ENCODE measurements at places on chromosomes 6 and 20.

- no peak for DNase-seq
Observed at GRCh38 chr6:31614075-31614619, 887 bp upstream of the AIF1 start.

DNA sequence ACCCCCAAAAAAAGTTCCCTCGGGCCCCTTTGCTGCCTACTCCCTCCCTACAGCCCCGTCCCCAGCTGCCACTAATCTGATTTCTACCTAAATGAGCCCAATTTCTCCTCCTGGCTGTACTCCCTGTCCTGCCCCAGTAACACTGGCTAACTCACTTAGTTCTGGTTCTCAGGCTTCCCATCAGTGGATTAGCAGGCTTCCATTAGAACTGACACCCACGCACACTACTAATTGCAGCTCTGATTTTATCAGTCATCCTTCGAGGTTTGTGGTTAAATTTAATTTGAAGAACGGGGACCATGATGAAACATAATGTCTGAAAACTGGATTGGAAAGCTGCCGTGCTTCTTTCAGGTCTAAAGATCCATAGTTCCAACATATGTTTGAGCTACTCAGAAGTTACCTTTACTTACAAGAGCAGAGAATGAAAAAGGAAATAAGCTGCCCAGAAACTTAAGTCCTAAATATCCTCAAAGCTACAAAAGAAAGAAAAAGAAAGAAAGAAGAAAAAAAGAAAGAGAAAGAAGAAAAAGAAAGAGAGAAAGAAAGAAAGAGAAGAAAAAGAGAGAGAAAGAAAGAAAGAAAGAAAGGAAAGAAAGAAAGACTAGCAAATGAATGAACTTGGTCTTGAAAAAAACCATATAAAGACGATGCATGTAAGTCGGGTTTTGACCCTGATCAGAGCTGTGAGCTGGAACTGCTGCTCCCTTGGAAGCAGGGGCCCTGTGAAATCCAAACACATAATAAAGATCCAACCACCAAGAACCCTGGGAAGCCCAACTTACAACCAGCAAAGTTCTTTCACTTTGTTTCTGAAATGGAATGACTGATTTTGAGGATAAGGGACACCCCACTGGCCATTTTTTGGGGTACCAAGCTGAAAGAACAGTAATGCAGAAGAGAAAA, 51.7 kb downstream of the CNKSR3 start:
- DNase-seq: no peak

DNA sequence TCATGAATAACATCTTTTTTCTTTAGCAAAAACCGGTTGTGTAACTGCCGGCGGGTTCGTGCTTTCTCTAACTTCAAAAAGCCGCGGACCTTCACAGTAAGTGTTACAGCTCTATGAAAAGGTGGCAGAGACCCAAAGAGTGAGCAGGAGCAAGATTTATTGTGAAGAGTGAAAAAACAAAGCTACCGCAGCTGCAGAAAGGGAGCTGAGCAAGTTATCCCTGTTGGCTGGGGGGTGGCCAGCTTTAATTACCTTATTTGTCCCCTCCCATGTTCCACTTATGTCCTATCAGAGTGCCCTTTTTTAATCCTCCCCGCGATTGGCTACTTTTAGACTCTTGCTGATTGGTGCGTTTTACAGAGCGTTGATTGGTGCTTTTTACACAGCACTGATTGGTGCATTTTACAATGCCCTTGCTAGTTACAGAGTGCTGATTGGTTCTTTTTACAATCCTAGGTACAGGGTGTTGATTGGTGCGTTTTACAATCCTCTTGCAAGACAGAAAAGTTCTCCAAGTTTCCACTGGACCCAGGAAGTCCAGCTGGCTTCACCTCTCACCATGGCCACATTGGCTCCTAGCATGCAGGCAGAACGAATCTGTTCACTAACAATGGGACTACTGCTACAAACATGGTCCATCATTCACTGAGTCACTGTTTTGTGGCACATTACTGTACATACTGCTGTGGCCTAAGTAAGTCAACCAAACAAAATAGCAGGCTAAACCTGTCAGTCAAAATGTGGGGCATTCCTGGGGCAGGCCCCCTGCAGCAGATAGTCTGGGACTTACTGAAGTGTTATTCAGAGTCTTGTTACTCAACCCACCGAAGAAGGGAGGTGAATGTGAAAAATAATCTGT, 52.8 kb downstream of the MYLIP start:
- DNase-seq: no peak

DNA sequence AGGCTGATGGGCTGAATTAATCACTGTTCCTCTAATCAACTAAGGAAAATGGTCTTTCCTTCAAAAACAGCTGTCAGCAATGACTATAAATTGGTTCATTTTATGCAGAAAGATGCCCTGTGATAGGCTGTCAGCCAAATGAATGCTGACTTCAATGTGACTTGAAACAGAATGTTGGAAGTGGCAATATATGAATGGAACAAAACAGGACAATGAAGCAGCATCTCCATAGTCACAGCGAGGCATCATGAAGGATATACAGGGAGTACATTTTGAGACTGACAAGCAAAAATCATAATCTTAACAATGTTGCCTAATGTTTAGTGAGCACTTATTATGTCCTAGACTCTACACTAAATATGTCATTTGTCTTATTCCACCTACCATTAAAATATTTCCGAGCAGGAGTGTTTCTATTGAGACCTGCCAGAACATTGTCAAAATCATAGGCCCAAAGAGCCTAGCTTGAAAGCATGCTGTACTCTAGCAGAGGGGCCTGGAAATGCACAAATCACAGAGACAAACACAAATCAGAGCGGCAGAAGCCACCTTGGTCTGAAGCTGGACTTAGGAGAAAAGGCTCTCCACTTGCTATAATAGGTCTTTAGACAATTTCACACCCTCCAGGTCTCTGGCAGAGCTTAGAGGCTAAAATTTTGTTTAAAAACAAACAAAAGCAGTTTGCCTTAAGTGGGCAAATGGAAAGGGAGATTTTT, 63.3 kb downstream of the FAM50B start:
- no peak for DNase-seq

GRCh38 chr20:64065974-64066343, 3.0 kb downstream of the TCEA2 start:
- peak; percentile 16 for DNase-seq

- no peak for DNase-seq
Observed at GRCh38 chr6:142886431-142887170, 58.4 kb downstream of the HIVEP2 start.

DNA sequence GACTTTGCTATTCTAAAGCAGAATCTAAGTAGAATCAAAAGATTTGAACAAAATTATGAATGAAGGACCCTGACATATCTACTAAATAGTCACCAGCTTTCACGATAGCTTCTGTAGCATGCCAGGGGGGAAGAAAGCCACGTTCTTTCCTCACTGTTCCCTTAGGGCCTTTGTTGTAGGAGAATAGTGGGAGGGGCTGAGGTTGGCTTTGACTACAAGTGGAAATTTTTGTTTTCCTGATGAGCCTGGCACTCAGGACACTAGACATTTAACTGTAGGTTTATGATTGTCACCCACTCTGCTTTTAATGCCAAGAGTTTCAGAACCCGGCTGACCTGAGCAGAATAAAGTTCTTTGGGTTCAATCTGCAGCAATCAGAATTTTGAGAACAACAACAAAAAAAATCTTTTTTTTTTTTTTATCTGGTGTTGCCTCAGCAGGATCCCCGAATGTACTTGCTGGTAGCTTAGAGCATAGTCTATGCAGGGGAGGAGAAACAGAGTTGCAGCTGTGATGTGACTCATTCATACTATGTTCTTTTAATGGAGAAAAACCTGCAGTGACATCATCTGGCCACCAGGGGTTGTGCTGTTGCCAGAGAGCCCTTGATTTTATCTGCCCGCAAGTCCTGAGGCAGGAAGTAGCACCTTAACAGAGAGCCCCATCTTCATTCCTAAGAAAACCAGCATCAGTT, 38.5 kb downstream of the TPD52L1 start:
- DNase-seq: no peak

DNA sequence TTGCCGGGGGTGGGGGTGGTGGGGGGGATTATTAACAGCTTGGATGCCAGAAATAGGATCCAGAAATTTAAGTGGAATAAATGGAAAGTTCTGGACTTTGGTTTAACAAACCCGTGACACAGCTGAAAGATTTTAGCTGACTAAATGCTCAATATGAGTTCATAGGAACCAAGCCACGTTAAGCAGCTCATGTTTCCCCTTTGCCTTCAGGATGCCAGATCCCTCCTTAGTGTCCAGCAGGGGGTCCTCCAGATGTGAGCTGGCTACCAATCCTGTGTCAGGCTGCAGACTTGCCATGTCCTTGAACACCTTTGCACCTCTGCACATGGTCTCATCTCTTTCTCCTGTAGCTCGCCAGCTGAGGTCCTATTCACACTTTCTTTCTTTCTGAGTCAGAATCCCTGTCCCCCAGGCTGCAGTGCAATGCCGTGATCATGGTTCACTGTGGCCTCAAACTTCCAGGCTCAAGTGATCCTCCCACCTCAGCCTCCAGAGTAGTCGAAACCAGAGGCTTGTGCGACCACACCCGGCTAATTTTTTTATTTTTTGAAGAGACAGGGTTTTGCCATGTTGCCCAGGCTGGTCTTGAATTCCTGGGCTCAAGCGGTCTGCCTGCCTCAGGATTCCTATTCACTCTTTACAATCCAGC, 133.3 kb upstream of the ARMC2 start:
- DNase-seq: no peak

DNA sequence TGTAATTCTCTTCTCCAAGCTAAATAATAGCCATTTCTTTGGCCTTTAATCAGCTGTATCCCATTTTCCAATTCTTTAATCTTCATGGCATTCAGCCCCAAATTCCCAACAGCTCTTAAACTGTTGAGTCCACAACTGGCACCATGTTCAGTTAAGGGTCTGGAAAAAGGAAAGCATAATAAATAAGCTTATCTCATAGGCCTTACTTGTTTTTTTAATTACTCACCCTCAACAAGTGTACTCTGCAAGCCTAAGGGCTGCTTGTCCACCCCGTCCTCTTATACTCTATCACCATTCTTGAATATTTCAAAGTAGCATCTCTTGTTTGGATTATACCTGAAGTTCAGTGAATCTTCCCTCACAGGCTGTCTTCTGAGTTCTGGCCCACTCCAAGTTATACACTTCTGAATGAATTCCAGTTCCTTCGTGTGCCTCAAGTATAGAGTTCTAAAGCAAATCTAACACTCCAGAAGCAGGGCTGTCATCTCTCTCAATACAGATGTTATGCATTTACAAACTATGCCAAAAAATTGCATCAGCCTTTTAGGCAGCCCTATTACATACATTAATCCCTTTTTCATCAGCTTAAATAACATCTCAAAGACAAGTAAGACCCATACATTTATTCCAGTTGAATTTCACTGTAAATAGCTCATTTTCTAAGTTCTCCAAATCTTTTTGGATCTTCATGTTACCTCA, 98.7 kb downstream of the COL21A1 start:
- DNase-seq: no peak

DNA sequence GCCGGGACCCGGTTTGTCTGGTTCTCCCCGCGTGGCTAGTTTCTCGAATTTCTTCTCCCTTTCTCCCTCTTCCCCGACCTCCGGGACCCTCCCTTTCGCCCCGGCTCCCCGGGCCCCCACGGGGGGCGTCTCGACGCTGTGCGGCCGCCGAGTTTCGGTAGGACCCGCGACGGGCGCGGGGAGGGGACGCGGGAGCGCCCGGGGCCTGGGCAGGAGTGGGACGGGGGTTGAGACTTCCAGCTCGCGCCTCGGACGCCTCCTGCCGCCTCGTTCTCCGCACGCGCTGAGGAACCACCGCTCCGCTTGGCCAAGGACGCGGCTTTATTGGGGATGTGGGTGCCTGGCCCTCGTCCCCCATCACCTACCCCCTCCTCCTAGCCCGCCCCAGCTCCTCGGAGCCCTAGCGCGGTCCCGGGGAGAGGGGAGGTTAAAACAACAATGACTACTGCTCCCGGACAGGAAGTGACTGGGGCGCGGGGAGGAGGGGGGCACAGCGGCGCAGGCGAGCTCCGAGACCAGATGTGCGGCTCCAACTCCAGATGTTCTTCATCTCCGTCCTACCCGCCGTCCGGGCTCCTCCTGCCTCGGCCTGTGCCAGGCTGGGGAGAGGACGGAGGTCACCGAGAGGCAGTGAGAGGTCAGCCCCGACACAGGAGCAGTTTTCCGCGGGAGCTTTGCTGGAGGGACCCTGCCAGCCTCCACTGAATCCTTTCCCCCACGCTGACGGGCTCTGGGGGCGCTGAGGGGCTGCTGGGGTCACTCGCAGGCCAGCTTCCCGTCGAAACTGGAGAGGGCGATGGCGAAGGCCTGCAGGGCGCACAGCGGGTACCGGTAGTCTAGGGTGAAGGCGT, 917 bp upstream of the TEAD3 start:
- DNase-seq: no peak

GRCh38 chr6:32175322-32175710, 568 bp downstream of the AGPAT1 start:
- no peak for DNase-seq

- DNase-seq: no peak
Observed at GRCh38 chr20:56245761-56246160, 2.8 kb upstream of the MC3R start.

- no peak for DNase-seq
Observed at GRCh38 chr6:134750669-134751068, 199.2 kb downstream of the ALDH8A1 start.

DNA sequence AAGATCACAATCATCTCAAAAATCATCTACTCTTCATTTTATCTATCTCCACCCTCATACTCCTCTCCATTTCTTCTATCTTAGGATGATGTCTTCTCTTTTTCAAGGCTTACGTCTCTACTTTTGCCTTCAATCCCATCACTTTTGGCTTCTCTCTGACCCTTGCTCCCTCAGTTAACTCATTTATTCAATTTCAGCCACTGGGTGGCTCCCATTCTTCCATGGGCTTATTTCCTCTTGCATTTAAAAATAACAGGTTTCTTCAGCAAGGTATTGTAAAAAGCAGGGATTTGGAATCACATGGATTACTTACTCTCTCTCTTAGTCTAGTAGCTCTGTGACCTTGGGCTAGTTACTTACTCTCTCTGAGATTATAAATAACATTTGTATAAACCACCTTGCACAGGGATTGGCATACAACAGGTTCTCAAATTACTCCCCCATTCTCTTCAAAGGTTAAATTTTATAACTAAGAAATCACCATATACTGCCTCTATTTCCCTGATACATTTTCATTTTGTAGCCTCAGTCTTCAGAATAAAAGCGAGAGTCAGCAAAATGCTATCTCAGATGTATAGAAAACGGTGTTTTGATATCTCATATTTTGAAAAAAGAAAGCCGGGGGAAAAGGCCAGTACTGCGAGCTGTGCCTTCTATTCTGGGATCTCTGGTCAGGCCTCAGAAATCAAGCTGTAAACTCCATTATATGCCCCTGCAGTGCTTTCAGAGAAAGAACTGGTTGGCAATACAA, 5.5 kb downstream of the ZSCAN12 start:
- DNase-seq: no peak

DNA sequence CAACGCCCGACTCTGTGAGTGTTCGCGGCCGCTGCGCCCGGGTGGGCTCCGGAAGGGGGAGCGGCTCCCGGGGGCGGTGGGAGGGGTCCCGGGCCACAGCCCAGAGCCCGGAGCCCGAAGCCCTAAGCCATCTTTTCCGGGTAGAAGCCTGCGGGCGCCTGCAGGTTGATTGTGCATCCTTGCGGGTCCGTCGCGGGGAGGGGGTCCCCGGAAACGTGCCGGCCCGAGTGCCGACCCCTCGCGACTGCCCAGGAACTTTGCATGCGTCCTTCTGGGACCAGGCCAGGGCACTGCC, 413 bp downstream of the PTPRA start:
- peak; percentile 23 for DNase-seq

Data from stimulated activated CD8-positive, alpha-beta memory T cell treated with anti-CD3 and anti-CD28 coated beads, Interleukin-7, amount 100 ng/mL, for 1 hour (primary cell).